ENCODE measurements at places on chromosomes 16 and 17. TPM values are rescaled to one million over a fixed set of nuclear protein-coding genes. Genes with fewer than 3 reads are reported as not detected.

DNAI2 gene
- total RNA-seq = not detected

ACE gene
- 207 TPM for total RNA-seq

ZNF750 gene
- 0.23 TPM for total RNA-seq

ATPAF2 gene
- total RNA-seq = 32.1 TPM

TNFRSF17 gene
- total RNA-seq = not detected

TBC1D3B gene
- total RNA-seq = 3.3 TPM

ZNF652 gene
- 18.6 TPM for total RNA-seq

CCL8 gene
- total RNA-seq = not detected

Data from endothelial cell of umbilical vein (primary cell).